Fibroblast of upper back skin (primary cell): ENCODE measurements at places on chromosomes 5 and 9.
A peak's percentile ranks its signal among the peaks of the same experiment; 100 is the strongest.

- DNase-seq = no peak
These were observed 5.3 kb downstream of the ROR2 start for GRCh38 chr9:91944711-91945110.

DNA sequence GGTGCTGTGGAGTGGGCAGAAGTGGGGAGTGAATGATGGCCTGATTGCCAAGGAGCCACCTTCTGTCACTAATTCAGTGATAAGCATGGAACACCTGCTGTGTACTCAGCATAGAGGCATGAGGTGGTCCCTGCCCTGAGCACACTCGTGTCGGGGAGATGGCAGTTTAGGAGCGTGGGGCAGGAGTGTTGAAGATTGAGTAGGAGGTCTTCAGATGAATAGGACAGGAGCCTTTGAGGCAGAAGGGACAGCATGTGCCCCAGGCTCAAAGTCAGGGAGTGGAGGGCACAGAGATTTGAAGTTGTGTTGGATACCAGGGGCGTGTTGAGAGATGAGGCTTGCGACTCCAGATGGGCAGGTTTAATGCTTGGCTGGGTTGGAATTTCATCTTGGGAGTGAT is 55.0 kb downstream of the ZNF618 start:
- no peak for DNase-seq

- no peak for DNase-seq
These were observed 105.7 kb downstream of the TMC1 start for GRCh38 chr9:72627147-72627546.

DNA sequence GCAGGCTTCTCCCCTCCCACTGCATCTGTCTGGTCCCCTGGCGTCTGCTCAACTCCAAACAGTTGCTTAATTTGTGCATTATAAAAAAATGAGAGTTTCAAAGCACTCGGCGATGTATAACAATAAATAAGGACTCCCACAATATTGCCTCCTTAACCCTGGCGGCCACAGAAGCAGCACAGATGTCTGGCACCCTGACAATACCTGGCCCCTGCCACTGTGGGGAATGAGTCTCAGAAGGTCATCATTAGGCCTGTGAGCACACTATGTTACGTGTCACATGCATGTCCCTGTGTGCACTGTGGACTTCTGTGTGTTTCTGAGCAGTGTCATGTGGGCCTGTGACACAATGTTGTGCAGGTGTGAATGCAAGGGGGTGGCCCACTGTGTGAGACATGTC is 236.5 kb downstream of the PBX3 start:
- DNase-seq = no peak

DNA sequence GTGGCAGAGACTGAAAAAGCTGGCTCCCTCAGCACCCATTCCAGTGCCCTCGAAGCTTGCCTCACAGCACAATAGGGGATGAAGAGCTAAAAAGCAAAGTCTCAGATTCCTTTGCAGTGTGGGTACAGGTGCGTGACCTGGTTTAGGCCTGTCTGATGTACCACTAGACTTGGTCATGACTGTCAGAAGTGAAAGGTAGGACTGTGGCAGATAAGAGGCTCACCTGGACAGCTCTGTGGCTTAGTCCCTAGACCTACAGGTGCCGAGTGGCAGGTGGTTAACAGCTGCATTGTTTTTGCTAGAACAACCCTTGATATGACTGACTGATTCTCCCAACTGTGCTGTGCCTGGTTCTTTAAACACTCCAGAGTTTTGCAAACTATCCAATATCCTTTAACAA is 14.7 kb upstream of the SFXN1 start:
- no peak for DNase-seq

GRCh38 chr9:129708793-129709192 is 43.3 kb downstream of the PRRX2 start:
- peak; percentile 59 for DNase-seq

GRCh38 chr9:126125577-126125976 is 201.1 kb upstream of the MVB12B start:
- DNase-seq = no peak

DNA sequence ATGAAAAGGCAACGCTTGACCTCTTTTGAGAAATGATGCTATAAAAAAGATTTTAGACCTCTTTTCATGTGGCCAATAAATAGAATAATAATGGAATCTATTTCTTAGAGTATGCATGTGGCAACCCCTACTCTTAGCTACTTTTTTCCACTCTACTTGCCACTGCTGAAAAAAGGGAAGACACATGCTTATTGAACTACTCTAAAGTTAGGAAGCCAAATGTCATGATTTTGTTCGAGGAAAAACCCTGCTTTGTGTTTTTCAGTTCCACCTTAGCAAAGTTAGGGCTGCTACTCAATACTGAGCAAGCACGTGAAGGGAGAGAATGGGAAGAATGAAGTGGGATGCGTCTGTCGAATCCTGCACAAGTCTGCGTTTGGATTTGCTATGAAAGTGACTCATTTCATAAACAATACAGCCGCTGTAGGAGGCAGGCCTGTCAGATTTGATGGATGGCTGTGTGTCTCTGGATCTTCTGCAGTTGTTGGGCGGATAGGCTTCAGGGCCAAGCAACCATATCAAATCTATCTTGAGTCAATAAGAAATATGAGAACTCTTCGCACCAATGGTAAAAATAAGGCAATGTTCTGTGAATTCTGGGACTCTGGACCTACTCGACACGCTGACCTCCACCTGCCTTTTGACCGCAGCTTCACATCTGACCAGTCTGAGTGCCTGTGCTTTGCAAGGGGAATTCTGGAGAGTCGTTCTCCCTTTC is 333.6 kb downstream of the PIK3R1 start:
- peak; percentile 94 for DNase-seq

GRCh38 chr9:19554529-19554928 is 145.7 kb downstream of the ACER2 start:
- DNase-seq = no peak
